C1 segment of cervical spinal cord (tissue), 14 donors: ENCODE measurements at places on chromosomes 7 and 10.

DNA sequence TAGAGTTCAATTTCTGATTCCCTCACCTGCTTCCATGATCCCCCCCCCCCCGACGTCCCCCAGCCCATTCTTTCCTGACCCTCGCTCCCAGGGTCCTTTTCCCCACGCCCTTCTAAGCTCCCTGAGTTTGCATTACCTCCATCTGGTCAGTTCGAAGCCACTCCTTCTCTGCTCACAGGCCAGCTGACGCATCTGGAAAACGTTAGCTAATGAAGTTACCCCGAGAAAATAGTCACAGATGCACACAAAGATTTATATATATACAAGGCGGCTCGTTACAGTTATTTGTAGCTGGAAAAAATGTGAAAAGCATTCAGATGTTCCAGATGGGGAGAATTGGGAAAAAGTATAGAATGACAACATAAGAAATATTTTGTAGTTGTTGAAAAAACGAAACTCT lies 630.0 kb upstream of the FOXK1 start:
- no peak for DNase-seq

GRCh38 chr10:118238573-118239235 lies 103.4 kb downstream of the FAM204A start:
- DNase-seq, result no peak

DNA sequence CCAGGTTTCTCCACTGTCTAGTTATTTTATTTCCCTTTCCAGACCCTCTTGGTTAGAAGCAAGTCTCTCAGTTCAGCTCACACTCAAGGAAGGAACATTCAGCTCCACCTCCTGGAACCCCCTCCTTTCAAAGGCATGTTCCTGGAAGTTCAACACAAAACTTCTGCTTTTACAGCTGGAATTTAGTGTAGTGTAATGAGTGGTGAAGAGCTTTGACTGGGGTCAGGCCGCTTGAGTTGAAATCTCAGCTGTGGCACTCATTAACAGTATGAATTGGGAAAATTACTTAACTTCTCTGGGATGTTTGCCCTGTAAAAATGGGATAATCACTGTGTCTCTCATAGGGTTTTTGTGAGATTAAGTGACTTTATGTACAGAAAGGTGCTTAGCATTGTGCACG lies 91.7 kb downstream of the TMEM178B start:
- no peak for DNase-seq

GRCh38 chr10:69073736-69074364 lies 14.1 kb upstream of the SRGN start:
- no peak for DNase-seq

DNA sequence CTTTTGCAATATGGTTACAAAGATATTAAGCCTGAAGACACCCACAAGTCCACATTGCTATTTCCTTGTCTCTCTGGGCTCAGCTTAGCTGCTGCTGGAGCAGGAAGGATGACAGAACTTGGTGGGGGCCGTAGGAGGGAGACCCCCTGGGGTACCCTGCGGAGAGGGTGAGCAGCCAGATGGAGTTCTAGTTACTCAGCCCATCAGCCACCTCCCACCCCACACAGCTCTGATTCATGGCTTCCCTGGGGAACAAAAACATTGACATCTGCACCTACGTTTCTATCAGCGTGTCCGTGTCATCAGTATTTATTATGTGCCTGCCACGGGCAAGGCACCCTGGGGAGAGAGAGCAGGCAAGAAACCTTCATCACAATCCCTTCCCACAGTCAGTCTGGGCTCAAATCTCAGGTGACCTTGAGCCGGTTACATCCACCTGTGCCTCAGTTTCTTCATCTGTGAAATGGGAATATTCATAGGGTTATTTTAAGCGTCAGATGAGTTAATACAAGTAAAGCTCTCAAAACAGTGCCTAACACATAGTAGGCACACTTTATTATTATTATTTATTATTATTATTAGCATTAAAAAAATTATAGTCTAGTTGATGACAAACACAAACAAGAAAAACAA lies 131.5 kb downstream of the C10orf105 start:
- no peak for DNase-seq

DNA sequence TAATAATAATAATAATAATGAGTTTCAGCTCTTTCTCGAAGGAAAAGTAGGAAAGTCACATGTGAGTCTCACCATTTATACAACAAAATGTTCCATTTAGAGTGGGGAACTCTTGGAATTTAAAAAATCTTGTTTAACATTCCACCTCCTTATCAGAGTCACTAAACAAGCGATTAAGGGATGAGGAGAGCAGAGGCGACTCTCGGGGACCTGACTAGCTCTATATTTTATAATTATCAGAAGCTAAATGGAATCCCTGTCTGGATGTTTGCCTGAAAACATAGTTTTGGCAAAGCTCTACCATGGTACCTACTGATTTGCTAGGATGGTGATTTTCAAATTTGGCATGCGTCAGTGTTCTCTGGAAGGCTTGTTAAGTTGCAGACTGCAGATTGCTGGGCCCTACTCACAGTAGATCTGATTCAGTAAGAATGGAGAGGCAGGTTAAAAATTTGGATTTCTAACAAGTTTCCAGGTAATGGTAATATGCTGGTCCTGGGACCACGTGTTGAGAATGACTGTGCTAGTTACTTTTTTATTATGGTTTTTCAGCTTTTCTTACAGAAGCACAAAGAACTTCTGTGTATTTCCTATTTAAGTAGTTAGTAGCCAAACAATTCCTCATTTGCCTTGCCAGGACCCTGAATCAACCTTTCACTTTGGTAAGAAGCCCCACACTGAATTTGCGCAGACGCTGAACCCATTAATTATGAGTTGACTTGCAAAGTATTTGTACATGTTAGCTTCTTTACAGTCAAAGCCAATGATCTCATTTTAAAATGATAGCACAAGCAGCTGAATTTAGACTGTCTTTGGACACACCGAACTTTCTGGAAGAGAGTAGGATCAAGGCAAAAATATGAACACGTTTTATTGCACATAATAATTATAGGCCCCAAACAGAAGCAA lies 39.5 kb downstream of the CPED1 start:
- DNase-seq, result no peak

DNA sequence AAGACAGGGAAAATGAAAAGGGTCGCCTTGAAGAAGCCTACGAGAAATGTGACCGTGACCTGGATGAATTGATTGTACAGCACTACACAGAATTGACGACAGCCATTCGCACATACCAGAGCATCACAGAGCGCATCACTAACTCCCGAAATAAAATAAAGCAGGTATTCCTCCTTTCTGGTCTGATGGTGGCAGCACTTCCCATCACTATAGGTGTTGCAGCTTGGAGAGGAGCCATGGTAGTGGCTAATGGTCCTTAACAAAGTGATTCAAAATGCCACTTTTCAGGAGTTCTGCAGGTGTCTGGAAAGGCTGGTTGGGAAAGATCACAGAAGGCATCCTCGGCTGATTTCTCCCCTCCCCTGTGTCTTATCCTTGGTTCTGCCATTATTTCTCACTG lies 22.1 kb downstream of the EXOC4 start:
- no peak for DNase-seq

- DNase-seq, result no peak
These were observed 54.1 kb upstream of the UNC5B start for GRCh38 chr10:71158251-71158650.

DNA sequence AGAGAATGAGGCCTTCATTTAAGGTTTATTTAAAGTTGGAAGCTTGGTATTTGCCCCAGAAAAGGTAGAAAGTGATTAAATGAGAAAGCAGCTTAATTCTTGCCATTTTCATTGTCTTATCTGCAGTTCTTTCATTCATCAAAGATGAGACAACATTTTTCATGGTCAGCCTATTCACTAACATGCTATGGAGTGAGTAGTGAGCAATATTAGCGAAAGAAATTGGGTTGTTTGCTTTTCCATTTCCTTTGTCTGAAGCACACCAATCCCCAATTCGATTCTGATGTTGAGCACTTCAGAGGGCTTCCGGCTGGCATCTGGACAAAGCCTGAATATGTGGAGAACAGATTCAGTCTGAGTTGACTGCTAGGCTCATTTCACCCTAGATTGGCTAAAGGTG lies 317.2 kb downstream of the BBS9 start:
- DNase-seq, result no peak

DNA sequence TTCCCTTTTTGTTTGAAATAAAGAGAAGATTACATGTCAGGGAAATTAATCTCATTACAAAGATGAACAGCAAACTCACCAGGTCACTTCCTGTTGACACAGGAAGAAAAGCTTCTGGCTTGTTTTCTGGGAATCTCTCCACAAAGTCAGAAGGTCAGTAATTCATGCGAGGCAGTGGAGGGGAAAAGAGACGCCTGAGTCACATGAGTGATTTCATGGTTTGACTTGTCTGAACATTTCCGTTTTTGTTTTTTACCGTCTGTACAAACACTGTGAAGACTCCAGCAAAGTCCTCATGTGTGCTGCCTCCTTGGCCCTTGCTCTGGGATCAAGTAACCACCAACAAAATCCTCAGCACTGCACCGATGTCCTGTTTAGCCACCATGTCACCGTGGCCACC lies 2.5 kb upstream of the HABP2 start:
- DNase-seq, result no peak

GRCh38 chr7:25313526-25313925 lies 85.2 kb upstream of the NPVF start:
- no peak for DNase-seq

- DNase-seq, result no peak
These were observed 20.0 kb upstream of the GATA3 start for GRCh38 chr10:8034466-8035005.

GRCh38 chr7:150949564-150949963 lies 28.6 kb downstream of the KCNH2 start:
- no peak for DNase-seq

- no peak for DNase-seq
These were observed 10.1 kb downstream of the HACD1 start for GRCh38 chr10:17607060-17607459.

DNA sequence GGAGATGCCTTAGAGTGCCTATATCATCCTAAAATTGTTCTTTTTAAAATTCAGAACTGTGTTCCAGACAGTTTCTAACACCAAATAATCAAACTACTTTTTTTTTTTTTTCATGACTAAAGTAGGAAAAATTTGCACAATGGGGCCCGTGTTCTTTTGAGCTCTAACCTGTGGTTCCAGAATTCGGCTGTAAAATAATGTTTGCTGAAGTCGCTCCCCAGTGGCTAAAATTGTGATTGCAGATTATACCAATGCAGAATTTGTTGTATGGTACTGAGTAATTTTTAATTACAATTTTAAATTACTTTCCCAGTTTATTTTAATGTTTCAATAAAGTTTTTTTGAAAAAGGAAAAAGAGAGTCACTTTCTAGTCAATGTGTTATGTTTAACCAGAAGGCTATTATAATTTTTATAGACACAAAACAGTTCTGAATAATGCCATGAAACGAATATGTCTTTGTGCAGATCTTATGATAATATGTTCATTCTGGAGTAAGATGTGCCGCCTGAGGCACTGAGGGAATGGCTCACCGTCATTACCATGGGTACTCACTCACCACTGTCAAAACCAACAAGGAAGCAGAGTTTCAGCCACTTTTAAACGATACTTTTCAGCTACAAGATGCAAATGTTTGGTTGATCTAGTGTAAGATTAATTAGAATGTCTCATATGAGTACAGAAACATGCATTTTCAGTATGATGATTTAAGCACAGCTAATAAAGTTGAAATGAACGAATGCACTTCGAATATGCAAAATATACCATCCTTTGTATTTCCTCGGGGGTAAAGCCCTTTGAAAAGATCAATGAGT lies 173.6 kb downstream of the PRKCQ start:
- DNase-seq, result no peak

DNA sequence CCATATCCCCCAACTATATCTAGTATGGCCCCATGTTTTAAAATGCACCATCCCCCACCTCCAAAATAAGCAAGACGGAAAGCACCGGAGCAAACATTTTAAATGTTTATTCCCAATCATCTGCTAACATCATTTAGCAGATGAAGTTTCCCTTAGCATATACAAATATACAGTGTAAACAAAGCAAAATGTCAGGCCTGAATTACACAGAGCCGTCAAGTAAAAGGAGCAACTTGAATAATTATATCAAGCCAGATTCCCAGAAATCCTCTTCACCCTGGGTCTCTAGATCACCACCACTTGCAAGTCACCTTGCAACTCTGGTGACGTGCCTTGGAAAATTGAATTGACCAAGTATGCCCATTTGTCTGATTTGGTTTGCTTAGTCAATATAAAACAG lies 91.6 kb upstream of the COL1A2 start:
- DNase-seq, result no peak

GRCh38 chr10:4234661-4235060 lies 449.7 kb upstream of the KLF6 start:
- DNase-seq, result no peak

GRCh38 chr7:954330-955238 lies at the start of gene ADAP1:
Gene ADAP1 (minus strand): TSS chr7:954680. CDS start chr7:954477, 203 bp downstream.
- DNase-seq, result no peak

DNA sequence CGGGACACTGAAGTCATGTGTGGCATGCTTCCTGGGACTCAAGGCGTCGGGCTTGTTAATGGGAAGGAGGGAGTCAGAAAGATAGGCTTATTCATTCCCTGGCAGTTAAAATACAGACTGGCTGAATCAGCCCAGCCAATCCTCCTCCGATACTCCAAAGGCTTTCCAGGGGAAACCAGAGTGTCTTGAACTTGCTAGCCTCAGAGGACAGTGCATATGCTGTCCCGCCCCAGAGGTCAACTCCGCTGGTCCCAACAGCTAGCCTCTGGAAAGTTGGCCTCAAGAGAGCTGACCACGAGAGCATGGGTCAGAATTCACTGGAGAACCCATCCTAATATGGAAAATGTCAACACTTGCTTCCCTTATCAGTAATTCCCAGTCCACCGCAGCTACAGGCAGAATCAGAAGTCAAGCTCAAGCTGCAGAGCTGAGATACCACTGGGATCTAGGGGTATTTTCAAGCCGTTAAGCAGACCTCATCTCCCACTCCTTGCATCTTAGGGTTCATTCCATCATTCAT lies 43.0 kb downstream of the ELMO1 start:
- no peak for DNase-seq

- DNase-seq, result peak; percentile 99
These were observed 47.6 kb downstream of the ABRAXAS2 start for GRCh38 chr10:124849111-124849773.
